HT-29 (cell line): ENCODE measurements at places on chromosomes 4 and X. TPM values are rescaled to one million over a fixed set of nuclear protein-coding genes. Genes with fewer than 3 reads are reported as not detected.

The ARHGEF38 gene
- 3.6 and 5.0 TPM in 2 replicates for total RNA-seq

The BEND4 gene
- total RNA-seq, result not detected in 2 replicates

The TMEM35A gene
- not detected in 2 replicates for total RNA-seq

The MAP3K15 gene
- 0.26 TPM in 1 of 2 replicates, not detected in the other for total RNA-seq

The NPNT gene
- 25.7 and 35.4 TPM in 2 replicates for total RNA-seq

The UGT2B10 gene
- total RNA-seq, result 0.25 TPM in 1 of 2 replicates, not detected in the other

The RAB33A gene
- not detected in 2 replicates for total RNA-seq

The P2RY8 gene
- total RNA-seq, result not detected in 2 replicates

The LDOC1 gene
- total RNA-seq, result not detected in 2 replicates

The ARX gene
- not detected in 2 replicates for total RNA-seq

The HSFX2 gene
- 0.70 TPM in 1 of 2 replicates, not detected in the other for total RNA-seq

The PCSK1N gene
- total RNA-seq, result not detected in 2 replicates

The TRAPPC11 gene
- total RNA-seq, result 6.6 and 9.8 TPM in 2 replicates

The CENPVL2 gene
- not detected in 2 replicates for total RNA-seq

The PRPS2 gene
- total RNA-seq, result 12.4 and 21.0 TPM in 2 replicates

The USP17L28 gene
- total RNA-seq, result not detected in 2 replicates

The MAGEA2 gene
- total RNA-seq, result 0.94 TPM in 1 of 2 replicates, not detected in the other

The RNF175 gene
- total RNA-seq, result not detected in 2 replicates
